ENCODE measurements at places on chromosomes 5 and 9.

DNA sequence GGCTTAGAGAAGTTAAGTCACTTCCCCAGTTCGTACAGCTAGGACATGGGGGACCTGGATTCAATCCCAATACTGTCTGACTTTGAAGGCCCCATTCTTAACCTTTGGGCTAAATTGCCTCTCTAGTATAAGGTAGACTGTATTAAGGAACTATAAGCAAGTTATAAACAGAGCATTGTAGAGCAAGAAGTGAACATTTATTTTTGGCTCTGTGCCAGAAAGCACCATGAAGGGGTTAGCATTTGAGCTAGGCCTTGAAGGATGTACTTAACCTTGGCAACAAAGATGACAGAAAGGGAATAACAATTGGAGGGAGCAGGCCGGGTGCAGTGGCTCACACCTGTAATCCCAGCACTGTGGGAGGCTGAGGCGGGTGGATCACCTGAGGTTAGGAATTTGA is 32.8 kb downstream of the GALNT10 start:
- DNase-seq, result no peak

DNA sequence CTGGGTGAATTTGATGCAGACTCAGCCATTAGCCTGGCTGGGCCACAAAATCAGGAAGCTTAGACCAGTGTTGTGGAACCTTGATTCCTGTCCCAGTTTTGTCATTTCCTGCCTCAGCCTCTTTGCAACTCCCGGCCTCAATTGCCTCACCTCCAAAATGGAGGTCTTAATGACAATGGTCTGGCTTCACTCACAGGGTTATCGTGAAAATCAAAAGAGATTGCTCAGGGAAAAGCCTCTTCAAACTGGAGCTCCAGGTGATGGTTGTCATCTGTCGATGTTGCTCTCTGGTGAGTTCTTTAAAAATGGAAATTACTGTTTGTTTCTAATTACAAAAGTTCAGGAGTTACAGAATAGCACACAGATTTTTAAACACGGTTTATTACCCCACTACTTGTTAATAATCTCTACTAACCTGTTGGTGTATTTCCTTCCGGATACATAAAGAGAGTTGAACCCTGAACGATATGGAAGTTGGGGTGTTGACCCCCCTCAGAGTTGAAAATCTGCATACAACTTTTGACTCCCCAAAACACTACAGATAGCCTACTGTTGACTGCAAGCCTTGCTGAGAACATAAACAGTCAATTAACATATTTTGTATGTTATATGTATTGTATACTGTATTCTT is 109.9 kb upstream of the CPEB4 start:
- DNase-seq, result no peak

DNA sequence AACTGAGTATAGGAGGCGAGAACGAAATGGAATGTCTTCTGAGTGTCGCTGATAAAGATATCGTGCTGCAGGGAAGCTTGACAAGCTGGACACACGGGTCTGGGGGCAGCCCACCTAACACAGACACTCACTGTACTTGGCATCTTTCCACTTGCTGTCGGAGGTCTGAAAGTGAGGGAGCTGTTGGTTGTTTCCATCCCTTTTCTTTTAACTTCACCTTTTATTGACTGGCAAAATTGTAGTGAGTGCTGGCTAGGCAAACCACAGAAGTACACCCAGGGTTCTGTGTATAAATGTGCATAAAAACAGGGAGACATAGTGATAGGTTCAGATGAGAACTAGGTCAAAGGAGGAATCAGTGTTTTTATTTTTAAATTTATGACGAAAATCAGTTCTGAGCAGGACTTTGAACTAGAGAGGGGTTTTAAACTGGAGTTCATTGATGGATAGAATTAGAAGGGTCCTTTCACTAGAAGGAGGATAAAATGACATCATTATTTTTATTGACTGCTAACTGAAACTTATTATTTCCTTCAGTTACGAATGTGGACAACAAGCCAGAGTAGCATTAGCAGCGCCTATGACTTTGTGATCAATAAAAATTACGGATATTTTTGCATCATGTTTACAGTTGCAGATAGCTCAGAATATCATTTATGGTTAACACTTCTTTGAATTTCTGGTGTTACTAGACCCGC is 817 bp downstream of the GAPVD1 start:
- no peak for DNase-seq

DNA sequence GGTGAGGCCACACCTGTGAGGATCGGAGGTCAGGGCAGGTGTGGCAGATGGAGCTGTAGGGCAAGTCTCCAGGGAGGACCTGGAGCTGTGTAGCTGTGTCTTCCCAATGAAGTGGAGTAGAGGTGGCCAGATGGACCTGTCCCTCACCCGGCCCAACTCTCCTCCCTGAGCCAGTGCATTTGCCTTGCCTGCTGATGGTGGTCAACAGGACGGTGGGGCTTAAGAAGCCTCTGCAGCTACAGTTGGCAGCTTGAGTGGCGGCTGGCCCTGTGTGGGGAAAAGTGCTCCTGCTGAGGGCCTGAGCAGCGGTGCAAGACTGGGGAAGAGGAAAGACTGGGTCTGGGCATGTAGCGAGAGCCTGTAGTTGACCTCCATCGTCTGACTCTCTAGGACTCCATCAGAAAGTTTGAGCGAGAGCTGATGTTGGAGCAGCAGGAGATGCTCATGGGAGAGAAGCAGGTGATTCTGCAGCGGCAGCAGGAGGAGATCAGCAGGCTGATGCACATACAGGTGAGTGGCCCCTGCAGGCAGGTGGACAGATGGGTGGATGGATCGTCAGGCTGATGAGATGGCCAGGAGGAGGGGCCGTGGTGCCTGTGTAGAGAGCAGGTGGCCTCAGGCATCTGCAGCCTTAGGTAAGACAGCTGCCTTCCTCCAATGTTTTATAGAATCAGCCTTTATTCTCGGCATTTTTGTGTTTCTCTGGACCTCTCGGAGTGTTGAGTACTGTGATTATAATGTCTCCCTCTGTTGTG is 24.9 kb downstream of the PITX1 start:
- no peak for DNase-seq

- no peak for DNase-seq
Measured at GRCh38 chr5:75951158-75951557, 132.0 kb upstream of the SV2C start.

GRCh38 chr5:17796142-17796541 is 161.9 kb downstream of the TAF11L14 start:
- no peak for DNase-seq

- no peak for DNase-seq
Measured at GRCh38 chr9:133452562-133452961, 7.2 kb upstream of the CACFD1 start.

DNA sequence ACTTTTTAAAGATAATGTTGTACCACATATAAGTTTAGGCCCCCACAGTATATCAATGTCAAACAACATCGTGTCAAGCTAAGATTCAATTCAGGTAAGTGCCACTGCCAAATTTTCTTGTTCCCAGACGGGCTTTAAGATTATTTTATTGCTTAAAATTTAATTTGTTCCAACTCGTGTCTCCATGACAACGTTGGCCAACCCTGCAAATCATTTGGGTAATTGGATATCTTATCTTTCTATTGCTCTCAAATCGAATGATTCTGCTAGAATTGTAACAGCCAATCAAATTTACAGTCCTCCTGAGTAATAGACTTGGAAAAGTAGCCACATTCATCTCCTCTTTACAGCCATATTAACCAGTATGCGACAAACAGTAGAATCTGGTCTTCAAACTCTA is 19.5 kb downstream of the TLE1 start:
- no peak for DNase-seq

DNA sequence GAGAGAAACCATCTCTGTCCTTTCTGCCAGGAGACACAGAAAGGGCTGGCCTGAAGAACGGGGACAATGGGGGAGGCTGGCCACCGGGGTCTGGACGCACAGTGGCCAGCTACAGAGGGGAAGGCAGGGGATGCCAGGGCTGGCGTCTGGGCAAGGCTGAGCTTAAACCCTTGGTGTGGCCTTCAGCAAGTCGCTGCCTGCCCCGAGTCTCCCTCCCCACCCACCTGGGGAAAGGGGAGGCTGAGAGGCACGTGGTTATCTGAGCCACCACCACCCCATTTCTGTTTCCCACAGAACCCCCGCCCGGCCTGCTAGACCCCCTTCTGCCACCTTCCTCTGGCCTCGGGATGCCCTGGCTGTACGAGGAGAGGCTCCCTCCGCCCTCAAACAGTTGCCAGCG is 115.3 kb downstream of the VAV2 start:
- DNase-seq, result no peak

DNA sequence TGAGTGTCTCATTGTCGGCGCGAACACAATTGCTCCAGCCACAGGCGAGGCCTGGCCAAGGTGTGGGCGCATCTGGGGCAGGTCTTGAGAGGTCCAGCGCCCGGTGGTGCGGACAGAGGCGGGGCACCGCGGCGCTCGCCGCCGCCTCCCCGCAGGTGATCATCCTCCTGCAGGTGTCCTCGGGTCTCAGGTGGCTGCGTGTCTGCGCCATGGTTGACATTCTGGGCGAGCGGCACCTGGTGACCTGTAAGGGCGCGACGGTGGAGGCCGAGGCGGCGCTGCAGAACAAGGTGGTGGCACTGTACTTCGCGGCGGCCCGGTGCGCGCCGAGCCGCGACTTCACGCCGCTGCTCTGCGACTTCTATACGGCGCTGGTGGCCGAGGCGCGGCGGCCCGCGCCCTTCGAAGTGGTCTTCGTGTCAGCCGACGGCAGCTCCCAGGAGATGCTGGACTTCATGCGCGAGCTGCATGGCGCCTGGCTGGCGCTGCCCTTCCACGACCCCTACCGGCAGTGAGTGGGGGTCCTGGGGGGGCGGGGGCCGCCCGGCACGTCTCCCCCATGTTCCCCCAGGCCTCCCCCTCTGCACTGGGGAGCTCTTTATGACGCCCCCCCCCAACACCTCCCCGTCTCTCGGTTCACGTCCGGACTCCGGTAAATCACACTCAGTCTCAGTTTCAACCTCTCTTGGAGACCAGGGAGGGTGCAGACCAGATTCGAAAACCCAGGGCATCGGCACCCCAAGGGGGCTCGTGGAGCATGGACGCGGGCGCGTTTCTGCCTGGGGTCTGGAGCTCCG is 446 bp downstream of the NXNL2 start:
- no peak for DNase-seq

DNA sequence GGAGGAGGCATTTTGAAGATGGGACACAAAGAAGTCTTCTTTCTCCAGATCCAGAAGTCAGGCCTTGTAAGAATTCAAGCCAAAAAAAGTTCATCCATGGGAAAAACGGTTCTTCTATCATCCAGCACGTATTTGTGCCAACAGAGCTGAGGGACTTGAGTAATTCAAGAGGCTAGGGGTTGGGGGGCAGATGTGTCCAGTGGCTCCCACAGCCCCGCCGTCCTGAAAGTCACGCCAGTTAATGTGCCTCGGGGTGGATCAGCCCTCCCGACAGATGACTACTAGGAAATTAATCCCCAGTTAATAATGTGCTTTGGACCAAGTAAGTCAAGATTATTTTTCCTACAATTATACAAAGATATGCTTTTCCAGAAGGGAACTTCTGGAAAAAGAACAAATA is 23.4 kb downstream of the NREP start:
- no peak for DNase-seq

- DNase-seq, result no peak
Measured at GRCh38 chr9:7347556-7347955, 452.0 kb downstream of the DMAC1 start.

DNA sequence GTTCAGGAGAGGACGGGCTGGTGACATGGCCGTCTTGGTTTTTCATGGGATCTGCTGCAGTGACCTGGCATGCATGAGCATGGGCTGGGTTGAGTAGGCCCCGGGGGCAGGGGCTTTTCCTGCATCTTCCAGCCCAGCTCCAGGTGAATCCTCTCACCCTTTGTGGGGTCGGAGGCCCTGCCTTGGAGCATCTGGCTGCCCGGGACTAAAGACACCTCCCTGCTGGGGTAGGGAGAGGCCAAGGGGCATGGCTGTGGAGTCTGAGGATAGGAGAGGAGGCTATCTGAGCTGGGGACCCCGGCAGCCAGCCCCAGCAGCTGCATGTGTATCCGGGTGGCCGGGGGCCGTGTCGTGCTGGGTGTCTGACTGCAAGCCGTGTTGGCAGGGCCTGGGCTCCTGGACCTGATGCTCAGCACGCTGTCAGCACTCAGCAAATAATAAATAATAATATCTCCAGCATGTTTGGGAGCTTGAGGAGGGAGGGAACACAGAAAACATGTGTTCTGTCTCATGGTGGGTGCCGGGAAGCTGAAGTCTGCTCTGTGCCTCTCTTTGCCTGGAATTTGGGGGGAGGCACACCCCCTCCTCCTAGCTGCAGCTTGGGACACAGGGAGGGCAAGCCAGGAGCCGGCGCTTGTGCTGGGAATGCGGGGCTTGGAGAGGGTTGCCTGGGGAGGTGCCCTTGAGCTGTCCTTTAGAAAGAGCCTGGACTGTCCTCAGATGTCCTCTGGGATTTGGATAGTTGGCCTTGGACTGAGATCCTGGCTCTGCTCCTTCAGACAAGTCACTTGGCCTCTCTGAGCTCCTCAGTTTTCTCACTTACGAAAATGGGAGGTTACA is 28.4 kb upstream of the PITX1 start:
- no peak for DNase-seq

DNA sequence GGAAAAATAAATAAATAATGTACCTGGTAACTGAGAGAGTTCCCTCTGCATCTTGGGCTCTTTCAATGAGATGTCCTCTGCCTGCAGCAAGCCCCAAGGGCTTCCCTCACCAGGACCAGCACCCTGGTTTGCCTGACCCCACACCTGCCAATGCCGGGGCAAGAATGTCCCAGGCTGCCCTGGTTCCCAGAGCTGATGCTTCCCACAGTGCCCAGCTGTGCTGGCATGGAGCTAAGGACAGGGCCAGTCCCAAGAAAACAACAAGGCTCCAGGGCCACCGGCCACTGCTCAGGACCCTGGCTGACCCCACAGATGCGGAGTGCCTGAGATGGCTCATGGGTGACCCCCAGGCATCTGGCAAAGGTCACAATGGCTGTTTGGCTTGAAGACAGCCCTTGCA is 123.5 kb downstream of the KCNIP1 start:
- no peak for DNase-seq

GRCh38 chr5:34484216-34484920 is 171.8 kb upstream of the RAI14 start:
- DNase-seq, result no peak

DNA sequence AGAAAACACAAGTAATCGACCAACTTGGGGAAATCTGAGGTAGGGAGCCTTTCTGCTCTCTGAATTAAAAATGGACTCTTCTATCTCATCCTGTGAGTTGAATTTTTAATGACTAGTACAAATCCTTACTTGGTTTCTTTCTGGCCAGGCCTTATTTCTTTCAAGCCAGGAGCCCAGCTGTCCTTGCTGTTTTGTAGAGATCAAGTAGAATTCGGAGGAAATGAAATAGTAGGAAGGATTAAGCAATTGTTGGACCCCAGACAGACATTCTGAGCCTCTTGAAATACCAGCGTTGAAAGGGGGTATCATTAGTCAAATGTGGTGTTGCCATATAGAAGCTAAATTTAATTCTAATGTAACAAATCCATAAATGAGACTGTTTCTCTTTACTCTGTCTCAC is 53.7 kb upstream of the SMIM15 start:
- no peak for DNase-seq

GRCh38 chr5:133366438-133366837 is 245.9 kb downstream of the FSTL4 start:
- no peak for DNase-seq

- DNase-seq, result no peak
Measured at GRCh38 chr5:155167736-155168135, 154.2 kb downstream of the KIF4B start.
